ENCODE measurements at places on chromosomes 2 and 18.

DNA sequence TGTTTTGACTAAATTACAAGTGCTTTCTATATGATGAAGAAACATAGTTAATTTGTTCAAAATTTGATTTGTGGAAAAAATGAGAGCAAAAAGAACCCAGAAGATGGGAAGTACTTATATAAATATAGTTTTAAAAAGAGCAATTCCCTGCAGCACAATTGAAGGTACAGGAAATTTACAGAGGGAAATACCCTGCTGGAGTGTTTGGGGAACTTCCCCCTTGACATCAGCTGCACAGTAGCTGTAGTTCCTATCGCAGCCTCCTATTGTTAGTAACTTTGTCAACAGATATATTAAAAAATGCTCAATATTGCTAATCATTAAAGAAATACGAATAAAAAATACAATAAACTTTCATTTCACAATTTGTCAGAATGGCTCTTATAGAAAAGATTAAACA is 1118.8 kb upstream of the ZEB2 start:
- DNase-seq, result no peak

DNA sequence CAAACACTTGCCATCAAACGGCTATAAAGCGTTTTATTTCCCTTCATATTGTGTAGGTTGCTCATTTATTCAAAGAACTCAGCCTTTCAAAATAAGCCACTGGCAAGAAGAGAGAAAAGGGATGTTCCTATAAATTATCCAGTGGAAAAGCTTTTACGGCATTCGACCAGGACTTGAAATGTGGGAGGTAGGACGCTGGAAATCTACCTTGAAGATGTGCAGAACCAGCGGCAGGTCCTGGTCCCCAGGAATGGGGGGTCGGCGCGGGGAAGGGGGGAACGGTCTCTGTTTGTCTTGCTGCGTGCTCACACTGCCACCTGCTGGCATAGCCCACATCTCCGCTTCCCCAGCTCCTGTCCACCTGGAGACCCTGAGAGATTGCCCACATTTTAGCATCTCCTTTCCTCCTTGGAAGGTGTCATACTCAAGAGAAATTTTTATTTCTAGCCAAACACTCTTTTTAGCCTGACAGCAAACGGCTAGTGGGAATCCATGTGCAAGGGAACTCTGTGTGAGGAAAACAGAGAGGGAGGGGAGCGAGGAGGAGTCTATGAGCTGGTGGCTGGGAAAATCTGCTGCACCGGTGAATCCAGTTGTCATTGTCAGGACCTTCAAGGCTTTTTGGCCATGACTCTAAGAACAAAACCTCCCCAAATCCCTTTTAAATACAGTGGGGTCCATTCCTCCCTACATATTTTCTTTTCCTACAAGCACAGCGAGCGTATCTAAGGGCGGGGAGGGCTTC is 349.0 kb upstream of the PKDCC start:
- DNase-seq, result no peak

GRCh38 chr2:235447210-235447609 is 46.6 kb upstream of the AGAP1 start:
- no peak for DNase-seq

DNA sequence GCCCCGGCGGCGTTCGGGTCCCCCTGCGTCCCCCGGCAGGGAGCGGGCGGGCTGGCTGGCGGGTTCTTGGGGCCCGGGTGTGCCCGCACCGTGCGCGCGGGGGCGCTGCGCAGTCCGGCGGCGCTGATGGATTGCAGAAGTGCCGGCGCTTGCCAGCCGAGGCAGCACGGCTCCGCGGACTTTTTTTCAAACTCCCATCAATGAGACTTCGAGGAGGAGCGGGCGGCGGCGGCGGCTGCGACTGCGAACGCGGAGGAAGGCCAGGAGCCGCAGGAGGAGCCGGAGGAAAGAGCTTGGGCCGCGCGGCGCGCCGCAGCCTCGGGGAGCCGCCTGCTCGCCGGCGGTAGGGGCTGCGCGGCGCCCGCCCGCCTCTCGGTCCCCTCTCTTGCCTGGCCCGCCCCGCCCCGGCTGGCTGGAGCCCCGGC is at the start of gene GLI2:
GLI2 (plus strand) TSS at position 123 of the 425 bp plus-strand sequence. CDS start 61,453 bp downstream, outside the sequence.
- DNase-seq, result peak; percentile 85

GRCh38 chr18:22490429-22490846 is 72.7 kb upstream of the CTAGE1 start:
- DNase-seq, result no peak

Data from PC-9 (cell line).